Urinary bladder (tissue), 4 donors: ENCODE measurements at places on chromosomes 1 and 21.

- no peak for DNase-seq
Observed at GRCh38 chr1:172537827-172538391, 5.0 kb downstream of the SUCO start.

DNA sequence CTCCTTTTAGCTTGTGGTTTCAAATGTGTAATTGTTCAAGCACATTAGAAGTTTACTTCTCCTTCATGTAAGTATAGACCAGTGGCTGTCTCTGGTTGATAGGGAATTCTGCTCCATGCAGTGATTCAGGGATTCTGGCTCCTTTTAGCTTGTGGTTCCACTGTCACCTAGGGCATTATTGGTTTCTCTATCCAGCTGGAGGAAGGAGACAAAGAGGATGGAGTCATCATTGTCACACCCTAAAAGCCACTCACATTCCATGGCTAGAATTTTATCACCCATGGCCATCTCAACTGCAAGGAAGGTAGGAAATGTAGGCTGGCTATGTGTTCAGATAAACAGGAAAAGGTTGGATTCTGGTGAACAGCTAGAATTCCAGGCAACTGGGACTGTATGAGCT is 131.2 kb downstream of the URB2 start:
- DNase-seq: no peak

DNA sequence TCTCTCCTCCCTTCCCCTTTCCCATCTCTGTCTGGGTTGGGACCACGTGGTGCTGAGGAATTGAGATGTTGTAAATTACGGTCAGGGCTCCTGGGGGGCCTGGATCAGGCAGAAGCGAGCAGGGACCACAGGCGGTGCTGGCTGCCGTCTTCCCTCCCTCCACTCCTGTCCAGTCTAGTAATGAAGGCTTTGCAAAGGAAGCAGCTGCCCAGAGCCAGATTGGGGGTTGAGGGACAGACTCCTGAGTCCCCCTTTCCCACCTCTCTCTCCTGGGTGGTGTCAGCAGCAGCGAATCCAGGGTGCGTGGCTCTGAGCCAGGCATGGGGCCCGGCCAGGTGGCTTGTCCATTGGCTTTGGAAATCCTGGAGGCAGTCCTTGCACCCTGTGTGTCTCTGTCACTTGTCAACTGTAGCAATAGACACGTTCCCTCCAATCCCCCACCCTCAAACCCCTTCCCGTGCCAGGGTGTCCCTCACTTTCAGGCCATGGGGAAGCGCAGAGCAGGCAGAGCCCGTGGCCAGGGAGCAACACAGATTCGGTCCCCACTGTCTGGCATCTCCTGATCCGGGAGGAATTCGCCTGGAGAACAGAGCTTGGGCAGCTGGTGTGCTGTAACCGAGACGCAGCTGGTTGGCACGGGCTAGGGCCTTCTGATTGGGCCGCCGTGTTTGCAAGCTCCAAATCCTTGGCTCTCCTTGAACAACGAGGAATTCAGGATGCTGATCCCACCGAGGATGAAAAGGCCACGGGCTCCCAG is 64.8 kb upstream of the WNT4 start:
- no peak for DNase-seq

DNA sequence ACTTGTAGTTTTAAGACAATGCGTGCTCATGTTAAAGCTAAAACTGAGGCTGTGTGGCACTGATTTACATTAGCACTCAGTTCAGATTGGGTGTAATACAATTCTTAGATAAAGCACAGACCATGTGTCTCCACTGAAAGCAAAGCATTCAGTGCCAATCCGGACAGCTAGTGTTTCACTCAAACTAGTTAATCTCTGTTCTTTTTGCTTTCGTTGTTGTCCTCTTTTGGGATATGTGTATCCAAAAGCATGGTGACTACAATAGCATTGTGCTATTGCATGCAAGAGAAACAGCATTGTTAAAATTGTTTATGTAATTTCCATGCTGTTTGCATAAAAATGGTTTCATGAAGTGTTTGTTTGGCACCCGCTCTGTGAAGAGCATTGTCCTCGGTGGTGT is 54.6 kb downstream of the F3 start:
- no peak for DNase-seq
